BJ (cell line): ENCODE measurements at places on chromosomes 6 and 20. TPM values are rescaled to one million over a fixed set of nuclear protein-coding genes. Genes with fewer than 3 reads are reported as not detected.

DNA sequence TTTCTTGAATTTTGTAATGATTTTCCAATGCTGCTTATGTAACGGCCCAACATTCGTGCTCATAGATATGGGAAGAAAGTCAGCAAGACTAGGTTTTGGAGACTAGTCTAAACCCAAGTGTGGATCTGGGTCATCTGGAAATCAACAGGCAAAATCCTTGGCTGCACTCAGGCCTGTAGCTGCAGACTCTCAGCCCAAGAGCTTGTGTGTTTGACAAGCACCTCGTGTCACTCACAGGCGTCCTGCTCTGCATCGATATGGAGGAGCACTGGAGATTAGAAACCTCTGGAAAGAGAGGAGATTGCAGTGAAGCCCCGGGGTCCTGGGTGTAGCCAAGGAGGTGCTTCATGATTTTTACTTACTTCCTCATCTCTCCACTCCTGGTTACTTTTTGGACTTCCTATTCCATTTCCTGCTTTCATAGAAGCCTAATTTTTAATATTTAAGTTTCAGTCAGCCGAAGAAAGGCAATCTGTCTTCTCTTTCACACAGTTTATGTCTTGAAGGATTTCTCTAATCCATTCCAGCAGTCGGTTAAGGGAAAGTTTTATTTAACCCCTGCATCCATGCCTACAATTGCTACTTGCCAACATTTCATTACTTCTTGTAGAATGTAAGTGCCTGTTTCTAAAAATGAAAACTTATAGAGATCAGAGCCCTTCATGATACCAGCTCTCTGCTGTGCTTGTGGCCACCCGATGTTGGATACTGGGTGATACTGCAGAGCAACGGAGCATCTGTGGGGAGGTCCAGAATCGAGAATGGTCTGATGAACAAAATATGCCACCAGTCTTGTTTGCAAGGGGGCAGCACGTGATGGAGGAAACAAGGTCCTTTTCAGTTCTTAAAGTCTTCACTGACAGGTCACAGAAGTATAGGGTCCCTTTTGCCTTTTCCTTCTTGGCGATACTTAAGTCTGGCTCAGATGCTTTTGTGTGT is 296.3 kb downstream of the QKI start:
- DNase-seq = no peak

DNA sequence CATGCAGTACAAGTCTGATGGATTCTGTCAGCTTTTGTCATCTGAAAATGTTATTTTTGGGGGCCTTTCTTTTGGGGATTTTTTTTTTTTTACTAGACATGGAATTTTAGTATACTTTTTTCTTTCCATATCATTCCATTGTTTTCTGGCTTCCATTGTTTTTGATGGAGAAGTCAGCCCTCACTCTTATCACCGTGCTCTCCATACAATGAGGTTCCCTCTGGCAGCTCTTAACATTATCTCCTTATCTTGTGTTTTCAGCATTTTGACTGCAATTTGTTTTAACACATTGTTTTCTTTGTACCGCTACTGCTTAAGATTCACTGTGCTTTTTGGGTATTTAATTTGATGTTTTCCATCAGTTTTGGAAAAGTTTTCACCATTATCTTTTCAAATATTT is 191.5 kb upstream of the AGPAT4 start:
- DNase-seq = no peak

- no peak for DNase-seq
Measured at GRCh38 chr6:90144396-90144795, 152.2 kb downstream of the BACH2 start.

- no peak for DNase-seq
Measured at GRCh38 chr20:10922506-10922905, 248.7 kb upstream of the JAG1 start.

GRCh38 chr6:11748591-11749210 is 29.9 kb downstream of the ADTRP start:
- no peak for DNase-seq

GRCh38 chr6:52263709-52264540 is 19.6 kb upstream of the IL17F start:
- no peak for DNase-seq

DNA sequence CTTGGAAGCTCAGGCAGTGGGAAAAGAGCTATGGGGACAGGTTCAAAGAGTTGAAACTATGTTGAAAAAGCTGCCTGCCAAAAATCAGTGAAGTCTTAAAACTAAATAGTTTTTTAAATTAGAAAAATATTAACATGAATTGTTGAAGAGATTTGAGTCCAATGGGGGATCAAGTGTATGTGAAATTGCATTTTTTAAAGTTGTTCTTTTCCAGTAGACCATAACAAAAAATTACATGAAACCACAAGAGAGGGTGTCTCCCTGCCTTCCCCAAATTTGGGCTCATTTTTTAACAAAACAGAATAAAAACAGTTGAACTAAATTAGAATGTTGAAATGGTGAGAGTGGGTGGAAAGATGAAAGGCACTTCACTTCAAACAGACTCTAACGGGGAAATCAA is 31.5 kb upstream of the COL10A1 start:
- no peak for DNase-seq

DNA sequence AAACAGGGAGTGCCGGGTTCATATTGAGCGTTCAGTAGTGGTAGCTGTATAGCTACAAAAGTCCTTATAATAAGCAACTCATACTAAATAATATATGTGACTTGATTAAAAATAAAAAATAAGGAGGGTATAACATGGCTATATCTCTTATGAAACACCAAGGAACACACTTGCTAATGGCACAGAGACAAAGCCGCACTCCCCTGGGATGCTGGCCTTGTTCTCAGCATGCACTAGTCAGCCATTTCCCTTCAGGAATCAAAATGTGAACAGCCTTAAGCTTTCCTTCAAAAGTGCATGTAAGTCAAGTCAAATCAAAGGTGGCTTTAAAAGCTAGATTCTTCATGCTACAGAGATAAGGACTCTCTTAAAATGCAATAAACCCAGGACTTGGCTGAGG is 9.4 kb downstream of the HMGCLL1 start:
- DNase-seq = no peak

- DNase-seq = no peak
Measured at GRCh38 chr20:42441196-42441863, 748.4 kb downstream of the PTPRT start.

Gene FILIP1
- polyA plus RNA-seq = 0.44 and 0.63 TPM in 2 replicates

Gene TLDC2
- polyA plus RNA-seq = 0.37 and 0.54 TPM in 2 replicates
